ENCODE measurements at places on chromosomes 2 and 18.

DNA sequence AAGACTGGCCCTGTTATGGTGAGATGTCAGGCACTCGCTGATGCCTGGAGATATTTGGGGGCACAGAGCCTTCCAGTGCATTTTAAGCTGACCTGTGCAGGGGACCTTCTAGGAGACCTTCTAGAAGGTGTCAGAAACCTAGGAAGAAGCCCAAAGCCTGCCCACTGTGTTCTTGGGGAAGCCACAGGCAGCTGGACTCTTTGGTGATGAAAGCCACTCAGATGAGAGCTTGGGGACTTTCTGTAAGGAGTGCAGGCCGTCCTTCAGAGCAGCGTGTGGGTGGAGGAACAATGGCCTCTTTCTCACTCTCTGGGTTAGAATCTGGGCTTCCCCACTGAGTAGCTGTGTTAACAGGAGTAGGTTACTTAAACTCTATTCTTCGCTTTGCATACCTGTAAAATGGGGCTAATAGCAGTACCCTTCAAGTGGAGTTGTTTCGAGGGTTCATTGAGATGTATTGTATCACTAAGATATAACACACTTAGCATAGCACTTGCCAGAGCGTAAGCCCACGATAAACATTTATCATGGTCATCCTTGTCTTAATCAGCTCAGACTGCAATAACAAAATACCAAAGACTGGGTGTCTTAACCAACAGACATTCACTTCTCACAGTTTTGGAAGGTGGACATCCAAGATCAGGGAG, 322.3 kb upstream of the EPAS1 start:
- no peak for DNase-seq

- DNase-seq: no peak
Observed at GRCh38 chr2:173210270-173211196, 134.9 kb downstream of the MAP3K20 start.

DNA sequence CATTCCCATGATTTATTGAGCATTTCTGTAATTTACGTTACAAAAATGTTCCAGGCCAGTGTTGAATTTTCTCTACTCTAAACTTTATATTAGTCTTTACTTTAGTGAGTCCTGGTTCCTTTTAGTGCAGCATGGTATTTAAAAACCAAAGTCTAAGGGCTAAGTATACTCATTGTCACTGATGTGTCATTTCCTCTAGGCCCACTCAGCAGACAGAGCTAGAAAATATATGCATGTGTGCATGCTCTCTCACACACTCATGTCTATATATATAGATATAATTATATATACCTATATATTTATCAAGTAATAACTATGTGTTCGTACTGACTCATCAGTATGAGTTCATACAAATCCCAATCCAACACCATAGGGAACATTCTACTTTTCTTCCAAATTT, 132.5 kb upstream of the SLC8A1 start:
- no peak for DNase-seq

- no peak for DNase-seq
Observed at GRCh38 chr18:42082415-42083234, 127.6 kb downstream of the PIK3C3 start.

- no peak for DNase-seq
Observed at GRCh38 chr2:117935954-117936353, 77.9 kb downstream of the CCDC93 start.

Data from stimulated activated CD8-positive, alpha-beta memory T cell treated with anti-CD3 and anti-CD28 coated beads, Interleukin-15, amount 100 ng/mL, for 24 hours (primary cell).